ENCODE measurements at places on chromosomes 11 and 22.
A peak's percentile ranks its signal among the peaks of the same experiment; 100 is the strongest.

DNA sequence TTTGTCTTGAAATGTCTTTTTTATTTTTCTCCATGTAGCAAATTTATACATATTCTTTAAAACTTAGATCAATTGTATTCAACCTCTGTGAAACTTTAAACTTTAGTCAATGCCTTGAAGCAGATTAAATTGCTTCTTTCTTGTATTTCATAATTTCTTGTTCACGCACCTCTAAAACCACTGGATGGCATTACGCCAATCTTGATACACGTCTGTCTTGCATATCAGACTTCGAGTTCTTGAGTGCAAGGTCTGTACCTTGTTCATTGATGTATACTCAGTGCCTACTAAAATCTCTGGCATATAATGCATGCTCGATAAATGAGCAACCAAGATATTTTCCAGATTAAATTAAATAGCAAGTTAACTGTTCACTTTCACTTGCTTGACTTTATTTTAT lies 236.8 kb downstream of the CASP12 start:
- no peak for DNase-seq

DNA sequence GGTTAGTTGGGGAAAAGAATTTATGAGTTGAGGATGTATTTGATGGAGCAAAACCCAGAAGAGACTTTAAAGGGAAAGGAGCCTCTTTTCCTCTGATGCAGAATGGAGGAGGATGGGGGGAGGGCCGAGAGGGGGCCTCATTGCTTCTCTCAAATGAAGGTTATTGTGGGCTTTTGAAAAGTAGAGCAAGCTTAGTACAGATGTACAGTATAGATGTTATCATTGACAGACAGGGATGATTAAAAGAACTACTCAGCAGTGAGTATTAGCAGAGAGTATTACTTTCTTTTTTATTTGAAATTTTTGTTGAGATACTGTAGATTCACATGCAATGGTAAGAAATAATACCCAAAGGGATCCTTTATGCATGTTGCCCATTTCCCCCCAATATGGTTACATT lies 98.1 kb downstream of the TEAD1 start:
- DNase-seq: no peak

GRCh38 chr11:32427935-32428664 lies 7.2 kb downstream of the WT1 start:
- DNase-seq: no peak

DNA sequence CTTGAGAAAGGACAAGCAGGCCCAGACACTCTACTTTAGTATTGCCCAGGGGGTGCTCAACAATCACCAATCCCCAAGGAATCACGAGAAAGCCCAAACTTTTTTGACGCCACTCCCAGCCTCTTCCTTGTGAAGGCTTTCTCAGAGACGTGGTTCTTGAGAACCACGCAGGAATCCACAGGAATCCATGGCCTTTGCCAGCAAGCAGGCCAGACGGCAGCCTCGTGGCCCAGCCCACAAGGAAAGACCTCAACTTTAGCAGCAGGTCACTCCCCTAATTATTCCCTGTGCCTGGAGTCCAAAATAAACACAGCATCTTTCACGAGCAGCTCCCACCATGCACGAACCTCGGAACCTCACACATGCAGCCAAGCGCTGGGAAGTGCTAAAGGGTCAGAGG lies 104.2 kb downstream of the WT1 start:
- DNase-seq: no peak

GRCh38 chr22:20531404-20532201 lies 24.2 kb downstream of the MED15 start:
- DNase-seq: no peak

DNA sequence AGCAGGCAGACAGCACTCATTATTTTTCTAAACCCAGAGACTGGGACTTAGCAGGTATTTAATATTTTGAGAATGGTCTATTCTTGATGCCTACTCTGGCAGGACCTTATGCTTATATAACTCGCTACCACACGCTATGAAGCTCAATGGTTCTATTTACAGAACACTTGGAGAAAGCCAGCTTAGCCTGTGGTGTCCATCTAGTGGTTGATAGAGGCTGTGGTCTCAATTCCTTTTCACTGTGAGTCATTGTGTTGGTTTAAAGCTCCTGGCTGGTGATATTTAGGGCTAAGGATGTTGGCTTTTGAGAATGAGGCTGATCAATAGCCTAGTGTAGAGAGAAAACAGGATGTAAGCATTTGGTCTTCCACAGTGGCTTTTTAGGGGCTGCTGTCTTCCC lies 206.4 kb downstream of the DBX1 start:
- peak; percentile 43 for DNase-seq

DNA sequence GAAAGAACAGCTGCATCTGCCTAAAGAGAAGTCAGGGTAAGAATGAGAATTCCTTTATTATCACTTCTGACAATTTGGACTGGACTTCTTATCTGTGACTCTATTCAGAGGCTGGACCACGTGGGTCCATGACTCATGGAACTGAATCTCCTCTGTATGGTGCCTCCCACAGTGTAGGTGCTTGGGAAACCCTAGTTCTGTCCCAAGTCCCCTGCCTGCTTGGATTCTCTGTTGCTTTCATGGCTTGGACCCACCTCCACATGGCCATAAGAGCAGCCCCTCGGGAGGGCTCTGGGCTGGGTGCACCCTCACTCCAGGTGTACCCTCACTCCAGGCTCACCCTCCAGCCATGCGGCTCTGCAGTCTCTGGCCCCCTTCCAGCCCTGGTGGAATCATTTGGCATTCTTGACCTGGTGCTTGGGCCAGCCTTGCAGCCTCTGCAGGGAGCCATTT lies 153.4 kb downstream of the CACNA1I start:
- DNase-seq: no peak

DNA sequence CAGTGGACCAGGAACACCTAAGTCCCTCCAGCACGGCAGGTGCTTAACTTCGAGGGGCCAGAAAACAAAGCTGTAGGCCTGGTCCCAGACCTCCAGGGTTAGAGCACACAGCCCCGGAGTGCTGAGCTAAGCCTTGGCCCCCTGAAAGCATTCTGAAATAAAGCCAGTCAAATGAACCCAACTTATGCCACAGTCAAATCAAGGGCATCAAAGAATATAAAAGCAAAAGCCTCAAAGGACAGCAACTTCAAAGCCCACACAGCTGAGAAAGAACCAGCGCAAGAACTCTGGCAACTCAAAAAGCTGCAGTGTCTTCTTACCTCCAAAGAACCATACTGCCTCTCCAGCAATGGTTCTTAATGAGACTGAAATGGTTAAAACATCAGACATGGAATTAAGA lies 39.1 kb downstream of the TMEM123 start:
- DNase-seq: no peak

- DNase-seq: no peak
Observed at GRCh38 chr11:3120071-3120792, 44.9 kb downstream of the OSBPL5 start.

DNA sequence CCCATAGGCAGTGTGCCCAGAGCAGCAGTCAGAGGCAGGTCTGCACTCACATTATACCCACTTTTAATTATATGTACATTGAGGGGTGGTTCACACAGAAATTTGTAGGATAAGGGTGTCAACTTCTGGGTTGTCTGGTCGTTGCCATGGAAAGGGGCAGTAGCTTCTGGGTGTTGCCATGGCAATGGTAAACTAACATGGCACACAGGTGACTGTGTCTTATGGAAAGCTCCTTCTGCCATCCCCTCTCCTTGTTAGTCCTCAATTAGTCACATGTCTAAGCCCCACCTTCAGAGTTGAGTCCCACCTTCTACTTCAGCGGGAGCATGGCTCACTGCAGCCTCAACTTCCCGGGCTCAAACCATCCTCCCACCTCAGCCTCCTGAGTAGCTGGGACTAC lies 56.3 kb upstream of the ATXN10 start:
- DNase-seq: no peak

DNA sequence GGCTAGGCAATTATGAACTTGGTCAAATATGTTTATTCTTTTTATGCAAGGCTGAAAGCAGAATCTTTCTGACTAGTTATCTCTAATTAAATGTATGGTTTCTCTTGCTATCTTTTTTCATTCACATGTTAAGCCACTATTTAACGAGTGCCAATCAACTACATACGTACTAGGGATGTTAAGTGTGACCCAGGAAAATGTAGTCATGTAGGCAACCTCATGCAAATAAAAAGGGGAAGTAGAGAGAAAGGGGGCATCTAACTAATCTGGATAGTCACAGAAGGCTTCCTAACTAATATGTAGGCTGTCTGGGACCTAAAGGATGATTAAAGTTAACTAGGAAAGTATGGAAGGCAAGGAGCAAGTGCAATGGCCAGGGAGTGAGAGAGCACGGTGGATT lies 23.5 kb downstream of the TBRG1 start:
- no peak for DNase-seq

GRCh38 chr11:123381817-123382554 lies 48.1 kb upstream of the GRAMD1B start:
- DNase-seq: no peak

GRCh38 chr11:125382314-125382791 lies 113.7 kb downstream of the FEZ1 start:
- DNase-seq: no peak

GRCh38 chr11:16786131-16786530 lies 47.7 kb downstream of the C11orf58 start:
- DNase-seq: no peak

GRCh38 chr11:128924104-128924503 lies 18.6 kb downstream of the TP53AIP1 start:
- no peak for DNase-seq

DNA sequence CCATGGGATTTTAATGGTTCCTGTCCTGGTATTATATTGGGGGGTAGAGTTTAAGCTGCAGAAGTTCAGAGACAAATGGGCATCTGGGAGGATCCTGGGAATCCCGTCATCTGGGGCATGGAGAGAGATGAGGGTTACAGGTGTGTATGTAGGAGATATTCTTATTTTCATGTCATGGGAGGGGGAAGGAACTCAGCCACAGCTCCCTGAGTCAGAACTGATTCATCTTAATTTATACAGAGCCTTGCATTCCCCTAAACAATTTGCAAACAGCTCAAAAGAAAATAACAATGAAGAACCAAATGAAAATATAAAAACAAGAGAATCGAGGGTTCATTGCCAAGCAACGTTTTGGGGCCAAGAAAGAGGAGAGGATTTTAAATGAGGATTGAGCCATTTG lies 155.9 kb upstream of the TBCEL start:
- DNase-seq: no peak

DNA sequence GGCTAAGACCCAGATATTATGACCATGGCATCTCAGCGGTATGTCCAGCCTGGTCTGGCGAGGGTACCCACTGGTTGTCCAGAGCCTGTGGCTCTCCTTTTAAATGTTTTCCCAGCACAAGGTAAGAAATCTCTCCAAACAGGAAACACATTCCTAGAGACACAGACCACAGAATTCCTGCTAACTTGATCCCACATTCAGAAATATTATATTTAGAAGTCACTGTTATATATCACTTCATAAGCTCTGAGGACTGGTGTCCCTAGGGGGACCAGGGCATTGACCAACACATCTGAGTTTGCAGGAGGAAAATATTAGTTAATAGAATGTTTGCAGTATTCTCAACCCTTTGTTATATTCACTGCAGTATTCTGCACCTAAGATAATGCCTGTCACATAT lies 23.1 kb downstream of the TMPRSS13 start:
- DNase-seq: no peak

GRCh38 chr11:119424775-119425174 lies 1.8 kb upstream of the THY1 start:
- no peak for DNase-seq

- no peak for DNase-seq
Observed at GRCh38 chr11:118313242-118313641, 8.7 kb downstream of the CD3E start.

DNA sequence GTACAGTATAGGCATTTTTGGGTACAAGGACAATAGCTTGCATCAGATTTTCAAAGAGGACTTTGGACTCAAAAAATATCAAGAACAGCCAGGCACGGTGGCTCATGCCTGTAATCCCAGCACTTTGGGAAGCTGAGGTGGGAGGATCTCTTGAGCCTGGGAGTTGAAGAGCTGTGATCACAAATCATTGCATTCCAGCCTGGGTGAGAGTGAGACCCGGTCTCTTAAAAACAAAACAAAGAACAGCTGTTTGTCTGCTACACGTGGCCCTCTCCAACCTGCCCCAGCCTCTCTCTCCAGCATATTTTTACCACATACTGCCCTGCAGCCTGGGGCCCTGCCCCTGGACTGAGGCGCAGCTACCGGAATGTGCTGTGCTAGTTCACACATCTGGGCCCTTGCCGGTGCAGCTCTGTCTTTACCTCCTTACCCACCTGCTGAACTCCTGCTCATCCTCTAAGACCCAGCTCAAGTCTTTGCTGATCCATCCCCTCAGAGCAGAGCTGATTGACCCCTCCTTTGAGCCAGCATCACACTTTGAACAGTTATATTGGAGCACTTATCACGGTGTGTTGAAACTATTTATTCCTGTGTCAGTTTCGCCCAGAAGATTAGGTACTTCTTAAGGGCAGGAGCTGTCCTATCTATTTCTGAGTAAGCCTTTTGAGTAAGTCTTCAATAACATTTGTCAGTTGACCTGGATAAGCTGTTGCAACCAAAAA lies 29.4 kb downstream of the GRIK4 start:
- no peak for DNase-seq

DNA sequence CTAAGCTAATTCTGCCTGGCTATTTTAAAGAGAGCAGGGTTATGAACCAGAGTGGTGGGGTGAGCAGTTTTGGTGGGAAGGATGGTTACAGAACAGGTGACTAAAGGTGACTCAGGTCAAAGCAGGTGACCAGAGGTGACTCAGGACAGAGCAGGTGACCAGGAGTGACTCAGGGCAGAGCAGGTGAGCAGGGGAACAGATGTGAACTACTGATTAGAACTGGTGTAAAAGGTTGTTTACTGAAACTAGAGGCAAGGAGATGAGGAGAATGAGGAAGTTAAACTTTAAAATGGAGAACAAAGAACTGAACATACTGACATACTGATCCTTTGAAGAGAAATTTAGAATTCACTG lies 15.4 kb upstream of the HYLS1 start:
- DNase-seq: no peak

- DNase-seq: peak; percentile 77
Observed at GRCh38 chr22:39522567-39523300, 2.4 kb downstream of the ATF4 start.

DNA sequence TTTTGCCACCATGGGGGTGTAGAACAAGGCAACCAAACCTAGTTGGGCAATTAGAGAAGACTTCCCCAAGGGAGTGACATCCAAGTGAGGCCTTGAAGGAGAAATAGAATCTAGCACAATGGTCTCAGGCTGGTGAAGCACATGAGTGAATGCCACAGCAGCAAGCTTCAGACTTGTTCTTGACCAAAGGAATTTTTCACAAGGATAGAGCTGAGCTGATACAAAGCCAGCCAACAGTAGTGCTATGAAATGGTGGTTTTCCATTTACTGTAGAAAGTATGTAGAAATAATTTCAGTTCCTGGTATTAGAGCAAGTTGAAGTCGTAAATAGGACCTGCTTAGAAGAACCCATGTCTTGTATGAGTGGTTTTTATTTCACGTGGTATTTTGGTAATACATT lies 148.3 kb upstream of the RASSF10 start:
- no peak for DNase-seq

Measured in T47D (cell line).